Choroid plexus epithelial cell (primary cell): ENCODE measurements at places on chromosomes 6 and 20.
A peak's percentile ranks its signal among the peaks of the same experiment; 100 is the strongest.

DNA sequence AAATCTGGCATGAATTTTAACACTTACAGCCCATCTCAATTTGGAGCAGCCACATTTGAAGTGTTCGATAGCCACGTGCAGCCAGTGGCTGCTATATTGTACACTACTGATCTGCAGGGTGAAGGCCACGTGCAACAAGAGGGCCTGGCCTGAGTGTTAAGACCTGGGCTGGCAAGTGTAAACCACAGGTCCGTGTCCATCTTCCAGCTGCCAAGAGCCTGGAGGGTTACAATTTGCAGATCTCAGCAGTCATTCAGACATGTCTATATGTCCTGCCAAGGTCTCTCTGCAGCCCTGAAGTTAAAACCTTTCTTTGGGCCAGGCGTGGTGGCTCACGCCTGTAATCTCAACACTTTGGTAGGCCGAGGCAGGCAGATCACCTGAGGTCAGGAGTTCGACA is 14.1 kb downstream of the SGK2 start:
- DNase-seq: no peak

DNA sequence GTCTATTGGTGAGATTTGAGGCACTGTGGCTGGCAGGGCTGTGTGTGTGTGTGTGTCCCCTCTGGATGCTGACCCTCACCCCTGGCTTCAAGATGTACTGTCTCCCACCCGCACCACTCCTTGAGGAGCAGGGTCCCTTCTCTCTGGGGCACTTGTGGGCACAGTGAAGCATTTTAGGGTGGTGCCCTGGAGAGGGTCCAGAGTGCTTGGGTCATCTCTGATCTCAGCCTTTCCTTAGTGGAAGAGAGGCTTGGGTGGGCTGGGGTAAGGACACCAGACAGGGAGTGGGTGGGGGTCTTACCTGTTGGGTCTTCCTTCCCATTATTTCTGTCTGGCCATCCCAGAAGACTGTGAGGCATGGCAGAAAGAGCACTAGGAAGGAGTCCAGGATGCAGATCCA is 66.1 kb downstream of the EFCAB8 start:
- DNase-seq: no peak

GRCh38 chr20:278181-278580 is 12.4 kb downstream of the C20orf96 start:
- DNase-seq: no peak

DNA sequence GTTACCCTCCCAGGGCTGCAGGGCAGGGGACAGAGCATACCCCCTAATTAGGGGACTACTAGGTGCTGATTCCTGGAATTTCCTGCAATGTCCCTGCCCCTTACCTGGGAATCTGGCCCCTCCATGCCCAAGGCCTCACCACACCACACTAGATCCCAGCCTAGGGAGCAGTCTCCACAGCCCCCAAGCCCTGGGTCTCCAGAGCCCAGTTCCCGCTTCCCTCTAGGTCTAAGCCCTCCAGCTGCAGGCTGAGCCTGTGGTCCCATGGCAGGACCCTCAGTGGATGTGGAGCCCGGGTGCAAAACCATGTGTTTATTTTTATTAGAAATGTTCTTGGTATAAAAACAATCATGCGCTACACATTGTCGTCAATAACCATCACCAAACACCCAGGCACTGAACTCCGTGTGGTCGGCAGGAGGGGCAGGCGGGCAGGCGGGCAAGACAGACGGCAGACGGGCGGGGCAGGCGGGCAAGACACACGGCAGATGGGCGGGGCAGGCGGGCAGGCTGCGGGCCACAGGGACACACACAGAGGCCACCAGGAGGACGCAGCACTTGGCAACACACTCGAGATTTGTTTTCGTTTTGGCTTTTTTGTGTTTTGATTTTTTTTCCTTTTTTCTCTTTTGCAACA is 124.2 kb downstream of the GRM4 start:
- no peak for DNase-seq

DNA sequence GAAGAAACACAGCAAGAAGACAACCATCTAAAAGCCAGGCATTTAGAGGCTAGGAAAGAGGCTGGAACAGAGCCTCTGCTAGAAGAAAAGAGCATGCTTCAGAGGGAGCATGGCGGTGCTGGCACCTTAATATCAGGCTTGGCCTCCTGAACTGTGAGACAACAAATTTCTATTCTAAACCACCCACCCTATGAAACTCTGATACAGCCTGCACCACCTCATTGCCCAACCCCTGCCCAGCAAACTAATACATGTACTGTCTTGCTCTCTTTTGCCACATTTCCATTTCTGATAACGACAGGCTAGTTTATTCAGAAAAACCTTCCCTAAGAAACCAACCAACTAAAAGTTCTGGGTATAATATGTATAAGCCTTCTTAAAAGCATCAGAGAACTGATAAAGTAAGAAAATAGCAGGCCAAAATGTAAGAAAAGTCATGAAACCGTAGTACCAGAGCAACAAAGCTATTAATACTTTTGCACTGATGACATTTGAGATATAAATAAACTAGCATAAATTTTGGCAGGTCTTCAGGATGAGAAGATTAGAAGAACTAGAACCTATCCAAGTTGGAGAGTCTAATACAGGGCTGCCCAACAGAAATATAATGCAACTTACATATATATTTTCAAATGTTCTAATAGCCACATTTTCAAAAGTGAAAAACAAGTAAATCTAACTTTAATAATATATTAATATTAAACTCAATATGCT is 184.7 kb upstream of the HSF2 start:
- DNase-seq: no peak

DNA sequence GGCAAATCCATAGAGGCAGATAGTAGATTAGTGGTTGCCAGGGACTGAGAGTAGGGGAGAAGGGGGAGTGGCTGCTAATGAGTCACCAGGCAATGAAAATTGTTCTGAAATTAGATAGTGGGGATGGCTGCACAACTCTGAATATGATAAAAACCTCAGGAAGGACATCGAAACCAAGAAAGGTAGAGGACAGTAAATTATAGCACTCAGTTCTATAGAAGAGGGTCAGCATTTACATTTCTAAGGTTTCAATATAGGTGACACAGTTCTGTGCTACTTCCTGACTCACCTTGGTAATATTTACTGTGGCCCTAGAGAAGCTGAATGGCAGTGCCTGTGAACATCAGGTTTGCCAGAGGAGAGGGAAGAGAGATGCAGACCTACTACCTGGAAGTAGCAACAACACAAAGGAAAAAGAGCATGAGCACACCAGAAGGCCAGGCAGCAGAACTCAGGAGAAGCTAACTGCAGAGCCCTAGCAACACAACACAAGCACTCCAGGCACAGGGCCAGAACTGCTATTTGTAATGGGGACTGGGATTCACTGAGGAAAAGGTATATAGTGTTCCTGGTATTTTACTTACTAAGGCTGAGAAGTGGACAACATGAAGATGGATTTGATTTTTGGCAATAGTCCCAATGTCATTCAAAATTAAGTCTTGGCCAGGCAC is 75.9 kb downstream of the PLCG1 start:
- DNase-seq: peak; percentile 51

DNA sequence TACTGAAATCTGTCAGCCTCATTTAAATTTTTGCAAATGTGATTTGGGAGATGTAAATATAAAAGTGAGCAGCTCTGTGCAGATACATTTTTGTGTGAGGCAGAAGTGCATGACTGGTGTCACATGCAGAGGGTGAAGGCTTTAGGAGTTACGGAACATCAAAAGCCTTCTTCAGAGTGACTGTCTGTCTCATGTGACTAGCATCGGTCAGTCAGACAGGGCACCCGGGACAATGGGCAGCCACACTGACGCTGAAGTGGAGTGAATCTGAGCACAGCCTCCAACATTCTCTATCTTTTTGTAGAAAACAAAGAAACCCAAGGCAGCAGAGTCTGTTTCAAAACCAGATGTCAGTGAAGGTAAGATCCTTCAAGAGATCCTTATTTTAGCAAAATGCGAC is 7.9 kb upstream of the FAM209A start:
- DNase-seq: no peak

- no peak for DNase-seq
Observed at GRCh38 chr6:126753606-126754005, 364.9 kb upstream of the RSPO3 start.

- peak; percentile 56 for DNase-seq
Observed at GRCh38 chr6:167485186-167485978, 160.5 kb downstream of the TTLL2 start.

- no peak for DNase-seq
Observed at GRCh38 chr6:167329014-167329413, 4.1 kb downstream of the TTLL2 start.

DNA sequence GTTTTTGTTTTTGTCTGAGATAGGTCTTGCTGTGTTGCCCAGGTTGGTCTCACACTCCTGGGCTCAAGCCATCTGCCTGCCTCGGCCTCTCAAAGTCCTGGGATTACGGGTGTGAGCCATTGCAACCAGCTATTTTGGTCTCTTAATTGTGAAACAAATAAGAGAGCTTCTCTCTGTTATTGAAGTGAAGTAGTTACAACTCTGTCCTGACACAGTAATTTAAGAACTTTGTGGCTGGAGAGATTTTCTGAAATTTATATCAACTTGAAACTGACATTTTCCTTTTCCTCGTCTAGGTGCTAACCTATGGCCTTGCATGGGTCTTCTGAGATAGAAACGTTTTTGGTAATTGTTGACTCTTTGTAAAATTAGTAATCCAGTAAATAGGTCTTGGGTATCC is 122.1 kb upstream of the DOK5 start:
- no peak for DNase-seq

DNA sequence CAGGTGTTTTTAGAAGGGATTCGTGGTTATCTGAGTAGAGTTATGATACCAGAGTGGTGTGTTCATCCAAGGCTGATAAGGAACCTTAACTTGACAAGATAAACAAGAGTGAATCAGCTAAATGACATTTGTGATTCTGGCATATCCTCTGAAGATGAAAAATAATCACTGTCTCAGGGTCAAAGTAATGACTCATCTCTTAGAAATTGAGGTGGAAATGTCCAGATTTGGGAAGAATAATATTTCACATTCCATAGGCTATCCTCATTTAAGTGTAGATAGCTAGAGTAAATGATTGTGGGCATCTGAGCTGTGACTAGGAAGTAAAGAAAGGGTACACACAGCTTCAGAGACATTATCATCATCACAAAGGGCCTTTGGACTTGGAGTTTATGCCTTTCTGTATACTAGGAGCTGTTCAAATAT is 255.7 kb downstream of the GJA1 start:
- DNase-seq: no peak

DNA sequence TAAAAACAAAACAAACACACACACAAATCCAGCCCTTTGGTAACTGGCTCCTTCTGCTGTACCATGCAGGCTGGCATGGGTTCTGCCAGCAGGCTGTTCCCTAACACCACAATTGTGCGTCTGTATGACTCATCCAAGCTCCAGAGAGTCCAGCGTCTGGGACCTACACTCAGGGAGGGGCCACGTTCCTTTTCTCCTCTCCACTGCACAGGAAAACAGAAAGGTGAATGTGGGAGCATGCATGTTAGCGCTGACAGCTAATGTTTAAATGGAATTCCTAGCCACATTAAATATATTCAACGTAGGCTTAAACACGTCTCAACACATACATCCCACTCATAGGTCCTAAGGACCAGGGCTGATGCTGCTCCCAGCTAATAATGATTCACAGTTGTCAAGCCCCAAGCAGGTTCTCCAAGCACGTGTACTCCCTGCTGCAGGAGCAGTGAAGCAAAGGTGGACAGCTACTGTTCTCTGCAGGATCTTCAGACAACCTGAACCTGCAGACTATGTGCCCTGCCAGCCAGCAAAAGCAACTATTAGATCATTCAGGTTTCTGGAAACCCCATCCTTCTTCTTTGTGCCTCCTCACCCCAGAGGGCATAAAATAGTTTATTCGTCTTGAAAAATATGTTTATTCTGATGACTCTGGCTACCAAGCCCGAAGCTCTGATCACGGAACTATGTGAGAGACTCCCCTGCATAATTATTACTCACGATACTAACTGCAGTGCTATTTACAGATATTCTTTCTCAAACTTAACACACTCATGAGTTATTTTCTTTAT is 20.9 kb downstream of the MAP1LC3A start:
- DNase-seq: peak; percentile 87

DNA sequence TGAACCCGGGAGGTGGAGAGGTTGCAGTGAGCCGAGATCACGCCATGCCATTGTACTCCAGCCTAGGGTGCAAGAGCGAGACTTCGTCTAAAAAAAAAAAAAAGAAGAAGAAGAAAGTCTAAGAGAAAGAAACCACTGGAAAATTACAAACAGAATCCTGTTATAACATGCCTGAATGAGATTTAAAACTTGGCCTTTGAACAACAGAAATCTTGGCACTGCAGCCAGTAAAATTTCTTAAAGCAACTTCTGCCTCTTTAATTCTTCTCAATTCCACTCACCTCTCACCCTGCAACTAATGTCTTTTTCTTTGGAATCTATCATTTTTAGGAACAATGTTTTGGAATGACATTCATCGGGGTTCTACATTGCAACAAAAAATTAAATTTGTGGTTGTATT is 26.3 kb downstream of the PM20D2 start:
- no peak for DNase-seq

DNA sequence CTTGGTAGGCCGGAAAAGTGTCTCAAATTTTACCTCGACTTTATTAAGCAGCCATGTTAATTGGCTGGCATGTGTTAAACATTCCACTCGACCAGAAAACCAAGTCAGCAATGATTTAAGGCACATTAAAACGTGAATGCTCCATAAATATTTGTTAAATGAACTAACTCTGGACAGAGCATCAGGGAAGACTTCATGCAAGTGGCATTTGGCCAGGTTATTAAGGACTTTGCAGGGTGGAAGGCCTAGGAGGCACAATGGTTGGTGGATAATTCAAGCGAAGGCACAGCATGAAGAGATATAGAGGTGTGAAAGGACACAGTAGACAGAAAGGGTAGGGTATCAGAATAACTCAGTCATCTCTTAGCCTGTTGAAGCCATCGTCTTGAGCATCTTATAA is 23.0 kb downstream of the ELOVL5 start:
- peak; percentile 25 for DNase-seq

GRCh38 chr6:168581706-168582105 is 140.7 kb downstream of the SMOC2 start:
- no peak for DNase-seq

GRCh38 chr6:157438611-157439111 is 57.7 kb downstream of the ZDHHC14 start:
- peak; percentile 30 for DNase-seq

- DNase-seq: peak; percentile 64
Observed at GRCh38 chr6:105484238-105485161, 81.6 kb upstream of the PREP start.

DNA sequence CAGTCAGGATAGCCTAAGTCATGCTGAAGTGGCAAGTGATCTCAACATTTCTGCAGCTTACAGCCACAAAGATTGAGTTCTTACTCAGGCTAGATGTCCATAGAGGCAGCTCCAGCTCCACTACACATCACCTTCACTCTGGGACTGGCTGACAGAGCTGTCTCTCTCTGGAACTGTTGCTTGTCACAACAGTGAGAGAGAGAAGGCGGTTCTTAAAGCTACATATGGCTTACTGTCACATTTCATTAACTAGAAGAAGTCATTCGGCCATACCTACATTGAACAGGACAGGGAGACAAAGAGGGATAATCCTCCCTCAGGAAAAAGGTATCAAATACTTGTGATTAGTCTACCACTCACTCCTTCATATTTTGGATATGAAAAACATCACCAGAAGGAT is 914.9 kb upstream of the FLRT3 start:
- no peak for DNase-seq
